ENCODE measurements at places on chromosomes 7 and 10. TPM values are rescaled to one million over a fixed set of nuclear protein-coding genes. Genes with fewer than 3 reads are reported as not detected.
A peak's percentile ranks its signal among the peaks of the same experiment; 100 is the strongest.

DDX50 gene
- total RNA-seq, result 22.3 TPM

LIPK gene
- not detected for total RNA-seq

ADRB1 gene
- 32.8 TPM for total RNA-seq

PIK3AP1 gene
- total RNA-seq, result 3.1 TPM

NCF1 gene
- 1.2 TPM for total RNA-seq

HSPA12A gene
- 10.1 TPM for total RNA-seq

POR gene
- 85.3 TPM for total RNA-seq

ACTR3C gene
- 3.2 TPM for total RNA-seq

CALHM3 gene
- not detected for total RNA-seq

DNA sequence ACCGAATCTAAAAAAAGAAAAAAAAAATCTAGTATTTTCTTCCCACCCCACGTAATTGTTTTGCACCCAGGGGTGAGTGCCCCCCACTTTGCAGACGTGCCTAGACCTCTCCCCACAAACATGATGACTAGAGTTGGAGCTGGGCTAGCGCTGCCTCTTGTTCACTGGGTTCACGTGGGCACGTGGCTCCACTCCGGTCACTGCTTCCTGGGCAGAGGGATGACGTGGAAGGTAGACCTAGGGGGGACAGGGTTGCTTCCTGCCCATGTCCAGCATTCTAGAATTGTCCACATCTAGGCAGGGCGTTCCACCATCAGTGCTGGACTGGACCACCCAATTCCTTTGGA lies 861 bp upstream of the LIMK1 start:
- H3K36me3 ChIP-seq, result no peaks in the 10 kb centered on the region
- no peak overlapping the region for H3K27ac ChIP-seq
- peak overlapping the region; percentile 85 for H3K4me3 ChIP-seq
- DNase-seq, result no peak
- no peaks in the 10 kb centered on the region for H3K4me1 ChIP-seq

DNA sequence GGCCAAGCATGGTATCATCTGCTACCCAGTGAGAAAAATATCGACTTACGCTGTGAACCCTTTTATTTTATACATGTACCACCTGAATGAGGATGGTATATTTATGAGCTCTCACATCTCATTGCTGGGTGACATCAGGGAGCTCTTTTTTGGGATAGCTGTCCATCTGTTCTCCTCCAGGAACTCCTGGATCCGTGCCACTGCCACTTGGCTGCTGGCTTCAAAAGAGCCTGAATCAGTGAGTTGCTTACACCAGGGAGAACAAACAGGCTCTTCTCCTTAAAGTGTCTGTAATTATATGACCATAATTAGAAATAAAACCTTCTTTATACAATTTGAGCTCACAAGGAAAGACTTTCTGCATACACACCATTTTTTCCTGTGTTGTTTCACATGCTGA lies 106.2 kb downstream of the KAT6B start:
- peaks cover 41% of the 10 kb centered on the region for H3K4me1 ChIP-seq
- DNase-seq, result peak; percentile 65
- H3K27ac ChIP-seq, result peak overlapping the region; percentile 19
- H3K4me3 ChIP-seq, result no peak overlapping the region

DNA sequence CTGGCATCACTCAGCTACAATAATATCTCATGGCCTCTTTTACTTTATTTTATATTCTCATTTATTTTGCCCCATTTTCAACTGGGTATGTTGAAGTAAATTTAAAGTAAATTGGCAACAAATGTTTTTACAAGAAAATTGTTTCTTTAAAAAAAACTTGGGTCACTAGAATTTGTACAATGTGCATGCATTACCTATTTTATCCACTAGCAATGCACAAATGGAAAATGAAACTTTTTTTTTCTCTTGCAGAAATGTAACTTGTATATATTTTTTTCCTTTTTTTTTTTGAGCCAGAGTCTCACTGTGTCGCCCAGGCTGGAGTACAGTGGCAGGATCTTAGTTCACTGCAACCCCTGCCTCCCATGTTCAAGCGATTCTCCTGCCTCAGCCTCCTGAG lies 10.3 kb upstream of the H2AZ2 start:
- H3K4me3 ChIP-seq, result no peak overlapping the region
- DNase-seq, result no peak
- H3K36me3 ChIP-seq, result no peaks in the 10 kb centered on the region
- H3K4me1 ChIP-seq, result no peaks in the 10 kb centered on the region

GRCh38 chr10:12730809-12731519 lies 270.5 kb downstream of the CCDC3 start:
- H3K4me3 ChIP-seq, result peak overlapping the region; percentile 16
- no peak overlapping the region for H3K27ac ChIP-seq
- no peaks in the 10 kb centered on the region for H3K4me1 ChIP-seq
- H3K27me3 ChIP-seq, result no peaks in the 10 kb centered on the region
- no peak for DNase-seq

- H3K27me3 ChIP-seq, result no peaks in the 10 kb centered on the region
- no peak overlapping the region for H3K4me3 ChIP-seq
- no peak overlapping the region for H3K27ac ChIP-seq
- H3K4me1 ChIP-seq, result no peaks in the 10 kb centered on the region
- no peaks in the 10 kb centered on the region for H3K36me3 ChIP-seq
Observed at GRCh38 chr7:155951554-155952158, 139.4 kb upstream of the SHH start.

GRCh38 chr7:130822642-130823041 lies 88.6 kb upstream of the KLF14 start:
- no peaks in the 10 kb centered on the region for H3K27me3 ChIP-seq
- no peaks in the 10 kb centered on the region for H3K36me3 ChIP-seq
- no peak overlapping the region for H3K27ac ChIP-seq
- H3K4me1 ChIP-seq, result no peaks in the 10 kb centered on the region

- no peaks in the 10 kb centered on the region for H3K36me3 ChIP-seq
- peaks cover 54% of the 10 kb centered on the region for H3K4me1 ChIP-seq
- H3K27ac ChIP-seq, result peak overlapping the region; percentile 70
- no peaks in the 10 kb centered on the region for H3K27me3 ChIP-seq
- H3K4me3 ChIP-seq, result no peak overlapping the region
Observed at GRCh38 chr10:76395251-76395650, 963.8 kb downstream of the LRMDA start.

- DNase-seq, result no peak
- no peaks in the 10 kb centered on the region for H3K27me3 ChIP-seq
- H3K36me3 ChIP-seq, result no peaks in the 10 kb centered on the region
- H3K4me3 ChIP-seq, result no peak overlapping the region
Observed at GRCh38 chr7:84110400-84110799, 84.2 kb downstream of the SEMA3A start.

DNA sequence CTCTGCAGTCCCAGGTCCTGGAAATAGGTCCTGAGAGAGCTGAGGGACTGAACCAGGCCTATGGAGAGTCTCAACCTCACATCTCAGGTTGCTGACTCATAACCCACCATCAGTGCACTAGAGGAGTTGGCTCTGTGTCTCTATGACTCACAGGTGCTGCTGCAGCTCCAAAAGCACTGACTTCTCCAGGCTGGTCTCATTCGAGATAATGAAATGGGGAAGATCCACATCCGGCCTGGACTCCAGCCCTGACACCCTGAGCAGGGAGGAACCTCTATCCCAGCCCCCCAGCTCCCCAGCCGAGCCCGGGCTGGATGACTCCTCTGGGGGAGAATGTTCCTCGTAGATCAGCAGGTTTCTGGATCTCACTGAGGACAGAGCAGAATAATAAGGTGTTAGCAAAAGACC lies 35.5 kb upstream of the DGKI start:
- no peak overlapping the region for H3K4me3 ChIP-seq
- DNase-seq, result no peak
- H3K27me3 ChIP-seq, result no peaks in the 10 kb centered on the region
- peaks cover 59% of the 10 kb centered on the region for H3K36me3 ChIP-seq
- H3K4me1 ChIP-seq, result no peaks in the 10 kb centered on the region
- H3K27ac ChIP-seq, result peak overlapping the region; percentile 89

DNA sequence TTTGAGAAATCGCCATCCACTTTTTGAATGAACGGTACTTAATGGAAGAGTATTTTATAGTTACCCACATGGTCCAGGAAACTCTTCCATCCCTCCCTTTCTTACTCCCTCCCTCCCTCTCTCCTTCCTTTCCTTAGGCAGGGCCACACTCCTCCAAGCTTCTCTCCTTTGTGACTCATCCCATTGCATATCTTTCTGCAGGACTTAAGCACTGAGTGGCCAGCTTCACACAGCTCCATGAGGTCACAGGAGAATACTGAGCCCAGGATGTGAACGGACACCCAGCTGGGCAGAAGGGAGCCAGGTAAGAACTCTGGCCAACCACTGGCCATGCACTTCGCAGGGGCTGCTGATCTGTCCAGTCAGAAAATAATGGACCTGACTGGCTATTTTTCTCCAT lies 189.7 kb upstream of the ADCY1 start:
- no peak overlapping the region for H3K27ac ChIP-seq
- H3K4me3 ChIP-seq, result no peak overlapping the region
- H3K4me1 ChIP-seq, result no peaks in the 10 kb centered on the region
- no peaks in the 10 kb centered on the region for H3K27me3 ChIP-seq
- peak; percentile 34 for DNase-seq

DNA sequence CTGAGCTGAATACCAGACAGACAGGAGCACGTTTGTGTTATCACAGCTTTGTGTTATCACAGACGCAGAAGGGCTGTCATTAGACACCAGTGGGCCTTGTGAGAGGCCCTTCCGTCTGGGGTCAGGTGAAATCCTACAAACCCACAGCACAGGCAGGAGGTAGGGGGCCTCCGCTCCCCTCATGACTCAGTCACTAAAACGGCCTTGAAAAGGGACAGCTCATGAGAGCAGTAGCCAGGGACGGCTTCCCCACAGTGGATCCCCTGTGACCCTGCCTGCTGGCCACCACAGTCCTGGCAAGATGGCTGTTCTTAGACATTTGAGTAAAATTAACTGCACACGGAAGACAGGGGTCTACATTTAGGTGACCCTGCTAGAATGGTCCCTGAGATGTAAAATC lies 215.8 kb upstream of the PPP2R2D start:
- no peaks in the 10 kb centered on the region for H3K36me3 ChIP-seq
- no peaks in the 10 kb centered on the region for H3K4me1 ChIP-seq
- no peak overlapping the region for H3K27ac ChIP-seq
- no peak for DNase-seq
- no peak overlapping the region for H3K4me3 ChIP-seq

GRCh38 chr7:85102813-85103350 lies 84.0 kb downstream of the SEMA3D start:
- H3K4me3 ChIP-seq, result no peak overlapping the region
- H3K27me3 ChIP-seq, result no peaks in the 10 kb centered on the region
- no peak for DNase-seq
- peak overlapping the region; percentile 25 for H3K27ac ChIP-seq
- no peaks in the 10 kb centered on the region for H3K4me1 ChIP-seq
- H3K36me3 ChIP-seq, result no peaks in the 10 kb centered on the region

DNA sequence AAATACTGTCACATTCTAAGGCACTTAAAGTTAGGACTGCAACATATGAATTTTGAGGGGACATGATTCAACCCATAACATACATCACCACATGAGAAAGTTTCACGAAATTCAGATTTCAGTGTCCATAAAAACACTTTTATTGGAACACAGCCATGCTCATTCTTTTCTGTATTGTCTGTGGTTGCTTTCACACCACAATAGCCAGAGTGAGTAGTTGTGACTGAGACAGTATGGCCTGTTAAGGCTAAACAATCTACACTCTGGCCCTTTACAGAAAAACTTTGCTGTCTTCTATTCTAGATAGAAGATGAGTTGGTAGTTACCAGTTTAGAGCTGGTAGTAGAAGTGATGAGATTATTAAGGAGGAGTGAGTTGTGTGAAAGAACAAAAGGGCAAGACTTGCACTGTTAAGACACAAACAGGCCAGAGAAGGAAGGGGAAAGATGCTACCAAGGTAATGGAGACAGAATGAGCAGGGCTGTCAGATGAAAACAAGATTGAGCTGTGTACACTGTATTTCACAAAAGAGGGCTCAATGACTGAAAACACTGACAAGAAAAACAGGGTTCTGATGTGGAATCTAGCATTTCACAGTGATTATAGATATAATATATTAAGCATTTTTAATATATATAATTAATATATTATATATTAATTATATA lies 108.6 kb downstream of the PPP1R3A start:
- H3K36me3 ChIP-seq, result no peaks in the 10 kb centered on the region

DNA sequence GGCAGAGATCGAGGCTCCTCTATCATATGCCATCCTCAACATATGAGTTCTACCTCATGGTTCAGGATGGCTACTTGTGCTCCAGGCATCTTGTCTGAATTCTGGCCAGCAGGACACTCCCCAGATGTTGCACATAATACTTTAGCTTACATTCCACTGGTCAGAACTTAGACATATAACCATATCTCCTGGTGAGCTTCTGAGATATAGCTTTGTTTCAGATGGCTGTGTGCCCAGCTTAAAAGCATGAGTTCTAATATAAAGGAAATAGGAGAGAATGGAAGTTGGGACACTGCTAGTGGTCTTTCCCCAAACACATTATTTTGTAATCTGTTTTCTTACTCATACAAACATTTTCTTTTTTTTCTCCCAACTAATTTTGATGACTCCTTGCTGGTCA lies 50.8 kb upstream of the IFRD1 start:
- no peak overlapping the region for H3K4me3 ChIP-seq
- no peak overlapping the region for H3K27ac ChIP-seq
- H3K27me3 ChIP-seq, result no peaks in the 10 kb centered on the region
- no peaks in the 10 kb centered on the region for H3K4me1 ChIP-seq

DNA sequence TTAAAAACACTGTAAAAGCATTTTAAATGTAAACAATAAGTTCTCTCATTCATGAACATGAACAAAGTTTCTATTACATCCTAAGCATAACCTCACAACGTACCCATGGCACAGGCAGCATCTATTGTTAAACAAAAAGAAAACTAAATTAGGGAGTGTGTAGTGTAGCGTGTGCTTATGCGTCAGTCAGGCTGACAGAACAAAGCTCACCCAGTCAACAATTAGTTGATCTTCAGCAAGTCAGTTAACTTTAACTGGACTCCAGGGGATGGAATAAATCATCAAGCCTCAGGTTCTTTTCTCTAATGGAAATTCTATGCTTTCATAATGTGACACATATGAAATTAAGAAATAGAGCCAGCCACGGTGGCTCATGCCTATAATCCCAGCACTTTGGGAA lies 91.6 kb upstream of the ODAD2 start:
- no peak overlapping the region for H3K27ac ChIP-seq
- H3K4me3 ChIP-seq, result no peak overlapping the region
- no peak for DNase-seq
- H3K4me1 ChIP-seq, result no peaks in the 10 kb centered on the region
- no peaks in the 10 kb centered on the region for H3K27me3 ChIP-seq

GRCh38 chr10:127344346-127344745 lies 148.0 kb upstream of the INSYN2A start:
- no peak overlapping the region for H3K27ac ChIP-seq
- no peak for DNase-seq
- no peak overlapping the region for H3K4me3 ChIP-seq
- H3K27me3 ChIP-seq, result no peaks in the 10 kb centered on the region

All from right atrium auricular region (tissue), 2 donors.